ENCODE measurements at places on chromosomes 3 and 15.
A peak's percentile ranks its signal among the peaks of the same experiment; 100 is the strongest.

DNA sequence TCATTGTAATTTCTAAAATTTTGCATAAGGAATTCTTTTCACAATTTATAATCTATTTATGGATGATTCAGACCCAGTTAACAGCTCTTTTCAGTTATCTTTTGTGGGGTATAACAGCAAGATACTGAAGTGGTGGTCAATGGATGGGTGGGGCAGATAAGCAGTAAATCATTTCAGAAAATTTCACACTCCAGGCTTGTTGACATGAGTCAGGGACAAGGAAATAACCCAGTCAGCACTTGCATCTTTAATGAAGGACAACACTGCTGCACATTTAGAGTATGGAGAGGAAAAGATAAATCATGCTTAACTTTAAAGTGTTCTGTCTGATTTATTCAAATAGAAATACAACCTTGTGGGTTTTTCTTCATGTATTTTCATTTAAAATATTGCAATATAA, 181.6 kb downstream of the ROBO1 start:
- DNase-seq = no peak

DNA sequence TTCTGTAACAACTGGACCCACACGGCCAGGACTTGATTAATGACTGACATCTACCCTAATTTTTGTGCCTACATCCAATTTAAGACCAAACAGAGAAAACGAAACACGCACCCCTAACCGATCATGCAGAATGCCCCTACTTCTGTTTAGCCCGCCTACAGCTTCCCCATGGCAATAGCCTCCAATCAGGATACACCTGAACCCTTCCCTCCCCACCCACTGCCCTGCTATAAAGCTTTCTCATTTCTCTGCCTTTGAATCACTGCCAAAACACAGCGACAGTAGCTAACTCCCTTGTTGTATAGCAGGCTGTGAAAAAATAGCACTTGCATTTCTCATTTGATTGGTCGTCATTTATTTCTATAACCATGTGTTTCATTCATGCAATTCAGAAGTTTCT, 45.2 kb upstream of the DPPA4 start:
- DNase-seq = no peak

DNA sequence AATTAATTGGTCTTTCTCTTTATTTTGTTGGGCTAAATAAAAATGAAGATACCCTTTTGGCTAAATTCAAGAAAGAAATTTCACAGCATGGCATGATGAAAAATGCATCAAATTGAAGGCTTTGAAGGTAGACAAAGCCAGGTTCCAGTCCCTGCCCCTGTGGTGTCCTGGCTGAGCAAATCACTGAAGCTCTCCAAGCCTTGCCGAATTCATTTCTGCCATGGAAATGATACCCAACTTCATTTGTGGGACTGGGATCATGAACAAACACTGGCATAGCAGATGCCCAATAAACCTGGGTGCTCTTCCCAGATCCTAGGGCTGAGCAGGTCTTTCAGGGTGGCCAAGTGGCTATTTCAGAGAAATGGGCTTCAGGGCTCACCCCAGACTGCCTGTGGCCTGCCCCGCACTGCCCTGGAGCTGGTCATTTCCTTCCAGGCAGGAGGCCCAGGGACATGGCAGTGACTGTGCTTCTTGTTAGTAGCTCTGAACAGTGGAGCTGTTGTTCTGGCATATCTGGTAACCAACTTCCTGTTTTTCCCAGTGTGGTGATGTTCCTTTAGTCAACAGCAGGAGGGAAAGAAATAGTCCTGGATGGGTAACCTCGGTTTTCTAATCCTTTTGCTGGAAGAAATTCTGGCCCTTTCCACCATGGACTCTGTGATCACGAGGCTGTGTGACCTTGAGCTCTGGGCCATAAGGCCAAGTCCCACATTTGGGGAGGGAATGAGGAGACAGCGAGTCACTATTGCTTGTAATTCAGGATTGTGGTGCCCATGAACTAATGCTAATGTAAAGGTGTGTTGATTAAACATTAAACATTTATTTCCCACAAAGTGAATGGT, 47.6 kb downstream of the CTDSPL start:
- no peak for DNase-seq

DNA sequence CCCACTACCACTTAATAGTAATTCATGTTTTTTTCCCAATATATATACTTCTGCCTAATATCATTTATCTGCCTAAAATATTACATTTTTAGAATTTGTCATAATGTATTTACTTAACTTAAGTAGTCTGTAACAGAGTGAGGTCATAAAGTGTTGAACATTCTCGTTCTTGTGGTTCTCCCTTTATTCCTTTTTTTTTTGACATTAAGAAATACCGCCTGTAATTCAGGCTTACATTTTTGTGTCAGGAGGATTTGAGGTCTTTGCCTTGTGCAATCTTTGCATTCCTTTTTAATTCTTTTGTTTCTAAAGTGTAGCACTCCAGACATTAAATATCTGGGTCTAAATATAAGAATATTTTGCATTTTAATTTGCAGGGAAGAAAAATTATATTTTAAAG, 315.4 kb downstream of the PTPRG start:
- DNase-seq = no peak

- no peak for DNase-seq
Observed at GRCh38 chr15:45471151-45471550, 51.4 kb downstream of the SLC30A4 start.

DNA sequence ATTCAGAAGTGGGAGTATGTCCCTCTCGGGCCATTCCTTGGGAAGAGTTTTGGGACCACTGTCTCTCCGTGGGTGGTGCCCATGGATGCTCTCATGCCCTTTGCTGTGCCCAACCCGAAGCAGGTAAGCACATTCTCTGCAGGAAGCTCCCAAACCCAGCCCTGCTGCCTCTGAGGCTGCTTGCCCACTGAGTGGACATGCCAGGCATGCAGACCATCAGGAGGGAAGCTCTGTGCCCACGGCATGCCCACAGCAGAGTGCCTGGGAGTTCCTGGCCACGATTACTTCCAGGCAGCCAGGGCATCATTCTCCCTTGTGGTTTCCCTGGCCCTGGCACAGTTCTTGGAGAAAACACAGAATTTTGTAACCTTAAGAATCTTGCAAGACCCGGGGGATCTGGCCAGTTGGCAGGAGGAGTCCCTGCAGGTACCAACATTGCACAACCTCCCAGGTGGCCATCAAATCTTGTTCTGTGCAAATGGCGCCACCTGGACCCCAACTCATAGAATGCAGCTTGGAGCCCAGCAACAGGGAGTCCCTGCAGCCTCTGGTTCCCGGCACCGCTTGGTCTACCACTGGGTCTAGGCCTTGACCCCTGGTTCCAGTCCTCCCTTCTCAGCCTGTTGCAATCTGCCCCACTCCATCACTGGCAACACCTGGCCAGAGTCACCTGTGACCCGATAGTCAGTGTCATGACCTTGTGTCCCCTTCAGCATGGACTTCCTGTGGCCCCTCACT, 20.4 kb downstream of the FAH start:
- peak; percentile 78 for DNase-seq

DNA sequence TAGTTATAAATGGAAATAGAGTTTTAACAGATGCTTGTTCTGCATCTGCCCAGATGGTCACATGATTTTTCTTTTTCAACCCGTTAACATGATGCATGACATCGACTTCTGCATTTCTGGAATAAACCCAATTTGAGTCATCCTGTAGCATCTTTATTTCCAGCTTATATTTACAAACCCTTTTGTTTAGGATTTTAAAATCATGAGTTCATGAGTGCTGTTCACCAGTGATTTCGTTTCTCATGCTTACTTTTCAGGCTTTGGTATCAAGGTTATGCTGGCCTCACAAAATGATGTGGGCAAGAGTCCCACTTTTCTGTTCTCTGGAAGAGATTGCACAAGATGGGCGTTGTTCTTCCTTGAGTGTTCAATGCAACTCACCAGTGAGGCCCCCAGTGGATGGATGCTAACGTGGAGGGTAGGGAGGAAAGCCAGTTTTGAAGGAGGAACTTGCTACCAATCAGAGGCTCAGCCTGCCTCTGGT, 5.2 kb downstream of the HRH1 start:
- DNase-seq = no peak

GRCh38 chr3:133853063-133853924, 42.4 kb downstream of the RAB6B start:
- DNase-seq = no peak

DNA sequence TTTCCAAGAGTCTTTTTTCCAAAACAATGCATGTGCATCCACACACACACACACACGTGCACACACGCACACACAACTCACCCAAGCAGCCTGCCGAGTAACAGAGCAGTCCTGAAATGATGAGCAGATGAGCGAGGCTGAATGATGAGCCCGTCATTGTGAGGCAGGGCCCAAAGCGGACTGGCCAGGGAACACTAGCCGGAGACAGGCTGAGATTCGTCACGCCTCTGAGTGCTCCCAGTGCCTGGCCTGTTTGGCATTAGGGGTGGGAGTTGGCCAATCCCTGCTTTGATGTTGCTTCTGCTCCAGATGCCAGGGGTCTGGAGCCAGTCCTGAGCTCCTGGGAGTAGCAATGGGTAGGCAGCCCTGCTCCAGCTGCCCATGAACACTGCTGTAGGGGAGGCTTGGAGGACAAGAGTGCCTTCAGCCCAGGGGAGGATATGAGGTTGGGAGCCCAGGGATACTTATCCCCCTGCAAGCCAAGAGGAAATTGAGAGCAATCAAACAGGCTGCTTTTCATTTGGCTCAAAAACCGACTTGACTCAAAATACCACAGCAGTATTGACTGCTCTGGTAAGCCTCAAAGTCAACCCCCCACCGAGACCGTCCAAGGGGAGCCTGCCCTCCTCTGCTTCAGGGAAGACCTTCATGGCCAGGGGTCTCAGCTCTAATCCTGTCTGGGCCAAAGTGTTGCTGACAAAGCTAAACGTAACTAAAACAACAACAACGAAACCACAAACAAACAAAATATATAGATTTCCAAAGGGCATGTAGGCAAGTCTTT, 22.9 kb downstream of the COLQ start:
- no peak for DNase-seq
